ENCODE measurements at places on chromosomes 12 and 14. TPM values are rescaled to one million over a fixed set of nuclear protein-coding genes. Genes with fewer than 3 reads are reported as not detected.

DNA sequence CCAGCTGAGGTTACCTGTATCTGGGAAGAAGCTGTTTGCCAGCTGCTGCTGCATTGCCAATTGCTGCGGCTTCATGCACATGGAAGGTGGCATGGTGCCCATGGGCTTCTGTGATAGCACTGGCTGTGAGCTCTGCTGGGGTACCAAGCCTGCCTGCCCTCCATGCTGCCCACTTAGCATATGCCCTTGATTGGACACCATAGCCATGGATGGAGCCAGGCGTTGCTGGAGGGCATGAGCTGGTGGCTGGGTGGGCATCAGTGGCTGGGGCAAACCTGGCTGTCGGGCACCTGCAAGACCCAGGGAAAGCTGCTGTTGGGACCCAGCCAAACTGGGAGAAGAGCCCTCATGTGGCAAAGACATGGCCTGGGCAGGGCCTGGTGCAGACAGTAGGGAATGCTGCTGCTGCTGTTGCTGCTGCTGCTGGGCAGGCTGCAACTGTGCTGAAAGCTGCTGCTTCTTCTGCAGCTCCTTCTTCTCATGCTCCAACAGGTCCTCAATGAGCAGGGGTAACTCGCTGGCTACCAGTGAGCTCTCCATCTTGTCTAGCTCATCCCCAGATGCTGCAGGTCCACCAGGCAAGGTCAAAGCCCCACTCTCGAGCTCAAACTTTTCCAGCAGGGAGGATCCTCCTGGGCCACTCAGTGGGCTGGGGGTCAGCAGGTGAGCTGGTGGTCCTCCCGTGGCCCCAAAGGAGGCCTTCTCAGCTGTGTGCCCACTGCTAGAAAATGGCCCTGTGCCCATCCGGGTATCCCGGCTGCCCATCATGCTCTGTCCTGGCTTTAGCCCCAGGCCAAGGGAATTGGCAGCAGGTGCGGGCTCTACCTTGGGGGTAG lies 18.8 kb upstream of the PRKAG1 start:
- DNase-seq: no peak

The TAS2R42 gene
- not detected for total RNA-seq

DNA sequence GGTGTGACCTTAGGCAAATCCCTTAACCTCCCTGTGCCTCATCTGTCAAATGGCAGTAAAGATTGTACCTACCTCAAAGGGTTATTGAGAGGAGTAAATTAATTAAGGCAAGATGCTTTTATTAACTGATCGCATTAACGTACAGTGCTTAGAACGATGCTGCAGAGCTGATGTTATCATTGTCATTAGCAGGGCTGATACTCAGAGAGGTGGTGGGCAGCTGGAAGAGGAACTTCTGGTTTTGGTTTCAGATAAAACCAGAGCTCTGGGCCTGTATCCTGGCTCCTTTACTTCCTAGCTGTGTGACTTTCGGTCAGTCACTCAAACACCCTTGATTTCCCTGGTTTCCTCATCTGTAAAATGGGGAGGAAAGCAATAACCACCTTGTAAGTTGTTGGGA lies 55.1 kb downstream of the CALM1 start:
- no peak for DNase-seq

DNA sequence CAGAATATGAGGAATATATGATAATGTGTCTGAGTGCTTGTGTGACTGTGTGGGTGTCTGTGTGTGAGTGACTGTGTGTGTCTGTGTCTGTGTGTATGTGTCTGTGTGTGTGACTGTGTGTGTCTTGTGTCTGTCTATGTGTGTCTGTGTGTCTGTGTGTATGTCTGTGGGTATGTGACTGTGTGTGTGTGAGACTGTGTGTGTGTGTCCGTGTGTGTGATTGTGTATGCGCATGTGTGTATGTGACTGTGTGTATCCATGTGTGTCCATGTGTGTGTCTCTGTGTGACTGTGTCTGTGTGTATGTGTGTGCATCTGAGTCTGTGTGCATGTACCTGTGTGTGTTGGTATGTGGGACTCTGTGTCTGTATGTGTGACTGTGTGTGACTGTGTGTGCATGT lies 1361.2 kb upstream of the TMEM132C start:
- no peak for DNase-seq

The FAM90A1 gene
- total RNA-seq: 0.09 TPM

DNA sequence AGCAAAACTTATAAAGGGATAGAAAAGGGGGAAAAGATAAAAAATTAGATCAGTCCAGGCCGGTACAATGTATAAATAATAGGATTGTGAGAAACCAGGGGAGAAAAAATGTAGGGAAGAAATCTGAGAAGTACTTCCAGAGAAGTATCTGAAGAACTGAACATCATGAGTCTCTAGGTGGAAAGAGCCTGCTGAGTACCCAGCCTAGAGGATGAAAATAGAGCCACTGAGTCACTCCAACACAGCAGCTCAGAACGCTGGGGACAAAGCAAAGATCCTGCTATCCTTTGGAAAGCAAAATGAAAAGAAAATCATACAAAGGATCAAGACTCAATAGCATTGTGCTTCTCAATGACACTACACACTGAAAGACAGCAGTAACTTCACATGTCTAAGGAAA lies 138.0 kb downstream of the ANO6 start:
- DNase-seq: no peak

Measured in muscle of leg (tissue), 16 donors.